Testis (tissue), 5 donors: ENCODE measurements at places on chromosomes 1 and 21. TPM values are rescaled to one million over a fixed set of nuclear protein-coding genes. Genes with fewer than 3 reads are reported as not detected.
A peak's percentile ranks its signal among the peaks of the same experiment; 100 is the strongest.

EPS8L3 gene
- total RNA-seq: 3.3 TPM

TMPRSS2 gene
- total RNA-seq: 5.6 TPM

RUNX3 gene
- 6.4 TPM for total RNA-seq

PADI3 gene
- 0.63 TPM for total RNA-seq

DNA sequence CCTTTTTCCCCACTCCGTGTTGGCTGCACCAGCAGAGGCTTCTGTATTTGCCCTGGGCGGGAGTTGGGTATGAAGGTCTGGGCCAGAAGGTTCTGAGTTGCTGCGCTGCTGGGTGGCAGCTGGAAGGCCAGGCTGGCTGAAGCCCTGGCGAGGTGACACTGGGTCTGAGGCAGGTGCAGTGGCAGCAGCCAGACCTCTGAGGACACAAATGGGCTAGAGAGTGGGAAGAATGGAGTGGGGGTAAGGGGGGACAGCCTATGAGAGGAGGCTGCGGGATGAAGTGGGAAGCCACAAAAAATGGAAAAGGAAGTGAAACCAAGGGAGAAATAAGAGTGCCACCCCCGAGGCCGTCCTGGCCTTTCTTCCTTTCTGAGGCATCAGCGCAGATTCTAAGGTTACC is 53.2 kb downstream of the STX6 start:
- no peak overlapping the region for H3K27ac ChIP-seq
- no peak overlapping the region for H3K4me3 ChIP-seq
- H3K27me3 ChIP-seq: no peaks in the 10 kb centered on the region
- DNase-seq: no peak
- H3K4me1 ChIP-seq: no peaks in the 10 kb centered on the region

FCRL3 gene
- total RNA-seq: 0.19 TPM

- no peaks in the 10 kb centered on the region for H3K27me3 ChIP-seq
- no peak overlapping the region for H3K4me3 ChIP-seq
- H3K4me1 ChIP-seq: no peaks in the 10 kb centered on the region
- H3K36me3 ChIP-seq: no peaks in the 10 kb centered on the region
- H3K27ac ChIP-seq: no peak overlapping the region
Measured at GRCh38 chr1:87404296-87404695, 75.6 kb downstream of the LMO4 start.

DNA sequence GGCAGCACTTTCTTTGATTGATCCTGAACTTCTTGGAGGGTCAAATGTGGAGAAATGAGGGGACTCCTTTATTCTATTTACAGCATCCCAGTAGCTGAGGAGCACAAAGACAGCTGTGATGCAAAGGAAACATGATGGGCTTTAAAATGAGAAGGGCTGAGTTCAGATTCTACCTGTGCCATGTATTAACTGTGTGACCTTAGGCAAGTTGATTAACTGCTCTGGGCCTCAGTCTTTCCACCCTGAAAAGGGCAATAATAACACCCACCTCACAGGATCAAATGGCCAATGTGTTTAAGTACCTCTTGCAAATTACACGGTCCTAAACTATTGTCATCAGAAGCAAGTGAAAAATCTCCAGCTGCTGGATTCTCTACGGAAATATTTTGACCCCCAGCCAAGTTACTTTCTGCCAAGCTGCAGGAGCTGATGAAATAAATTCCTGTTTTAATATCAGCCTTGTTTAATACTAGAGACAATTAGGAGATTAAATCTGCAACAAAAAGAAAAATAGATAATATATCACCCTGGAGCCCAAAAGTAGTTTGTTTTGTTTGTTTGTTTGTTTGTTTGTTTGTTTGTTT is 15.7 kb downstream of the TMEM81 start:
- no peak overlapping the region for H3K27ac ChIP-seq
- DNase-seq: no peak
- H3K36me3 ChIP-seq: no peaks in the 10 kb centered on the region
- H3K4me1 ChIP-seq: no peaks in the 10 kb centered on the region
- H3K4me3 ChIP-seq: no peak overlapping the region

AKNAD1 gene
- total RNA-seq: 3.8 TPM

GRCh38 chr21:45618846-45619485 is 24.6 kb upstream of the PCBP3 start:
- H3K27me3 ChIP-seq: no peaks in the 10 kb centered on the region
- no peaks in the 10 kb centered on the region for H3K4me1 ChIP-seq
- H3K4me3 ChIP-seq: no peak overlapping the region
- H3K27ac ChIP-seq: no peak overlapping the region
- no peaks in the 10 kb centered on the region for H3K36me3 ChIP-seq
- no peak for DNase-seq

ADAMTS1 gene
- total RNA-seq: 33.7 TPM

- peak overlapping the region; percentile 78 for H3K4me3 ChIP-seq
- H3K27me3 ChIP-seq: no peaks in the 10 kb centered on the region
- no peaks in the 10 kb centered on the region for H3K36me3 ChIP-seq
- H3K27ac ChIP-seq: peak overlapping the region; percentile 84
- peaks cover 33% of the 10 kb centered on the region for H3K4me1 ChIP-seq
Measured at GRCh38 chr1:244050014-244050834, 859 bp upstream of the ZBTB18 start.

GRCh38 chr1:20138346-20138745 is 777 bp upstream of the PLA2G2F start:
- H3K4me1 ChIP-seq: no peaks in the 10 kb centered on the region
- H3K4me3 ChIP-seq: no peak overlapping the region
- DNase-seq: no peak
- H3K27me3 ChIP-seq: no peaks in the 10 kb centered on the region
- no peak overlapping the region for H3K27ac ChIP-seq

- no peak for DNase-seq
- peaks cover 15% of the 10 kb centered on the region for H3K4me1 ChIP-seq
- no peaks in the 10 kb centered on the region for H3K27me3 ChIP-seq
- no peak within 1 kb of the TSS for H3K27ac ChIP-seq
Measured at GRCh38 chr1:228416217-228416933, at the start of gene TRIM17. TRIM17 (minus strand) TSS chr1:228416861; CDS start chr1:228415072, 1,789 bp downstream.

FMO1 gene
- 1.7 TPM for total RNA-seq

CFHR2 gene
- not detected for total RNA-seq

DNASE2B gene
- 0.31 TPM for total RNA-seq

- no peak overlapping the region for H3K27ac ChIP-seq
- H3K27me3 ChIP-seq: no peaks in the 10 kb centered on the region
- DNase-seq: no peak
Measured at GRCh38 chr1:205907794-205908193, 35.5 kb downstream of the SLC26A9 start.

UTS2 gene
- not detected for total RNA-seq

DNA sequence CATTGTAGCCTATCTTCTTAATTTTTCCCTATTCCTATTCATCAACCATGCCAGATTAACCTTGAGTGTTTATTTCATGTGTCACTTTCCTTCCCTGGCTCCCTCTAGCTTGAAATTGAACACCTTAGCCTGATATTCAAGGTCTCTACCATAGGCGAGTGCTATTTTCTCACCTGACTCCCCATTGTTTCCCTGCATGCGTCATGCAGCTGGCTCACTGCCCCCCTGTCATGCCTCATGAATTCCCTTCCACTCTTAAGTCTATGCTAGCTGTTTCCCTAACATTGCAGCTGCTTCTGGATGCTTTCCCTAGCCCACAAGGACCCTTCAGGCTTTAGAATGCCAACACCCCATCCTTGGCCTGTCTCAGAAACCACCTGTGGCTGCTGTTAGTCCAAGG is 56.7 kb upstream of the CD1D start:
- no peaks in the 10 kb centered on the region for H3K36me3 ChIP-seq
- no peak overlapping the region for H3K4me3 ChIP-seq
- H3K27me3 ChIP-seq: no peaks in the 10 kb centered on the region
- H3K27ac ChIP-seq: no peak overlapping the region
- no peaks in the 10 kb centered on the region for H3K4me1 ChIP-seq
- no peak for DNase-seq

DNA sequence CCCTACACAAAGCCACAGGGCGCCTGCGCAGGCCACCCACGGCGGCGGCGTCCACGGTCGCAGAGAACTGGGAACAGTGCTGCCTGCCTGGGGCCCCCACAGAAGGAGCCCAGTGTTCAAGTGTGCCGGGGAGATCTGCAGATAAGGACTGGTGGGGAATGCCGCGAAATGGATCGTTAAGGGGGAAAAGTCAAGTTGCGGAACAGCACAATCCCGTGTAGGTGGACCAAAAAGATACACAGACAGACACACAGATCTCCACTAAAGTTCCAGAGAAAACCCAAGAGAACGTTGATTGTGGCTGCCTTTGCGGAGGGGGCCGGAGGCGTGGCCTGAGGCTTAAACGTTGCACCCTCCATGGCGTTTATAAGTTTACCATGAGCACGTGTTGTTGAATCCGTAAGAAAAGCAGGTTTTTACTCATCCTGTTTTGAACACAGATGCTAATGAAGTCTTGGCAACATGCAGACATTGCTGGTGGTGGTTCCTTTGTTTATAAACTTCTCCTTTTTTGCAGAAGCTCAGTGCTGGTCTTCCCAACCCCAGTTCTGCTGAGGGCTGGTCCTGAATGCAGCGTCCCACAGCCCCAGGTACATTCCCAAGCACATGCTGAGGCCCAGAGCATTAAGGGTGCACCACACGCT is 4.1 kb downstream of the SPATC1L start:
- no peak for DNase-seq
- no peak overlapping the region for H3K27ac ChIP-seq
- no peaks in the 10 kb centered on the region for H3K36me3 ChIP-seq
- peaks cover 13% of the 10 kb centered on the region for H3K4me1 ChIP-seq
- H3K27me3 ChIP-seq: no peaks in the 10 kb centered on the region

HRNR gene
- total RNA-seq: 0.06 TPM

GBP6 gene
- 0.25 TPM for total RNA-seq

- DNase-seq: peak; percentile 66
- H3K4me3 ChIP-seq: no peak overlapping the region
- H3K4me1 ChIP-seq: no peaks in the 10 kb centered on the region
Measured at GRCh38 chr1:119873135-119874015, 22.9 kb downstream of the ADAM30 start.

CELA3B gene
- total RNA-seq: not detected

- no peak overlapping the region for H3K27ac ChIP-seq
- no peaks in the 10 kb centered on the region for H3K36me3 ChIP-seq
- no peak overlapping the region for H3K4me3 ChIP-seq
- no peak for DNase-seq
Measured at GRCh38 chr1:175376194-175376593, 183.6 kb upstream of the KIAA0040 start.

- H3K4me3 ChIP-seq: no peak overlapping the region
- H3K27me3 ChIP-seq: no peaks in the 10 kb centered on the region
- peaks cover 8% of the 10 kb centered on the region for H3K4me1 ChIP-seq
- no peaks in the 10 kb centered on the region for H3K36me3 ChIP-seq
Measured at GRCh38 chr1:44283524-44284173, 70.4 kb downstream of the DMAP1 start.
